Cortex of kidney (tissue), 1 donor: ENCODE measurements at places on chromosomes 1 and 21.

DNA sequence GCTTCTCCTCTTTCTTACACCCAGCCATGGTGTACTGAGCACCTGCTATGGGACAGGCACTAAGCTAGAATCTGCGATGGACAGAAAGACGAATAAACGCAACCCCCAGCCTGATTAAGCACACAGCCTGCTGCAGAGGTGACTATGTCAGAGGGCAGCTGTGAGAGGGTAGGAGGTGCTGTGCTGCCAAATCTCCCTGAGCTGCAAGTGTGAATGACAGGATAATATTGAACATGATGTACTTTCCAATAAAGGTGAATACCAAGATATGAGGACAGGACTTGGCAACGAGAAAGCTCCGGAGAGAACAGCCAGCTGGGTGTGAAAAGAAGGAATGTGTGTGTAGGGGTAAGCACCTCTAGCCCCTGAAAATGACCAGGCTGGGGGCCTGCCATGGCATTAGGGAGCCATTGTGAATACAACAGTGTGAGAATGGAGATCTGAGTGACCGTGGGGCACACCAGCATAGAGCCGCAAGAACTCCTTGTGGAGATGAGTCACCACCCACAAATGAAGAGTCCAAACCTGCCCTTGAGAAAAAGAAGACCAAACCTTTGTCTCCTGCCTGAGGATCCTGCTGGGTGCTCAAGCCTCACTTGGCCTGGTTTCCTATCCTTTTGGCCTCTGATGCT, 83.0 kb upstream of the ATF3 start:
- DNase-seq: no peak

- no peak for DNase-seq
These were observed 187.8 kb downstream of the ZSCAN20 start for GRCh38 chr1:33660244-33660643.

- DNase-seq: no peak
These were observed 49.6 kb upstream of the LRP8 start for GRCh38 chr1:53377438-53377841.

- DNase-seq: no peak
These were observed 6.1 kb downstream of the SLC22A15 start for GRCh38 chr1:115982400-115982799.

DNA sequence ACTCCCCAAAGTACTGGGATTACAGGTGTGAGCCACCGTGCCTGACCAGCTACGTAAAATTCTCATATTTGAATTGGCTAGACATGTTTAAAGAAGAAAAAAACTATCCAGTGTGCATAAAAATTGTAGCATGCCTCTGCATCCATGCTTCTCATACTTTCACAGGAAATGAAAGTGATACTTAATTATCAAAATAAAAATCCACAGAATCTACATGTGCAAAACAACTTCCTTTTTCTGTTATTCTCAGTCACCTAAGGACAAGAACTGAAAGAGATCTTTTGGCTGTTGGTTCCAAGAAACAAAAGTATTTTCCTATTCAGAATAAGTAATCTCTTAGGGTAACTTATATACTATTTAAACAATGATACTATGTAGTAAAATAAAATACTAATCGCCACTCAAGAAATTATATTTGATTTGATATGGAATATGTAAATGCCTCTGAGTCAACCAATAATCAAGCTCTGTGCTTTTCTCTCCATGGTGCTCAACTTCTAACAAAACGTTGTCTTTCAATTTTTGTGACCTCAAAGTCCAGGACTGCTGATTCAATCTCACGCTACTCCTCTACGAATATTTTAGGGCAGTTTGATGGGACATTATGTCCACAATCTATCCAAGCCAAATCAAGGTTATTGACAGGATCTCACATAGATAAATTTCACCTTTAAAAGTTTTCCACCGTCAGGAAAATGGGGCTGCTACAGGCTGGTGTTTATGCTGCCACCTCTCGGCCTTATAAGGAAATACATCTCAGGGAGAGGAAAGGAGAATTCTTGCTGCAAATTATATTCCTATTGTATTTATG, 102.7 kb downstream of the ZNF281 start:
- DNase-seq: no peak

- DNase-seq: peak; percentile 56
These were observed at the start of gene SIPA1L2 for GRCh38 chr1:232630047-232630893. Gene SIPA1L2 (minus strand): TSS chr1:232630133. CDS start chr1:232515339, 114,794 bp downstream.

DNA sequence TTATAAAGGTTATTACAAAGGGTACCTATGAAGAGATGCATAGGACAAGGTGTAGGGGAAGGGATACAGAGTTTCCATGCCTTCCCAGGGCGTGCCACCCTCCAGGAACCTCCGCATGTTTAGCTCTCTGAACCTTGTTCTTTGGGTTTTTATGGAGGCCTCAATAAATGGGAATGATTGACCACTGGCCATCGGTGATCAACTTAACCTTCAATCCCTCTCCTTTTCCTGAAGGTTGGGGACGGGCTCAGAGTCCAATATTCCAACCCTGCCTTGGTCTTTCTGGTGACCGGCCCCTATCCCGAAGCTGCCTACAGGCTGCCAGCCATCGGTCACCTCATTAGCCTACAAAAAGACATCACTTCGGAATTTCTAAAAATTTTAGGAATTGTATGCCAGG, 11.7 kb downstream of the CD244 start:
- no peak for DNase-seq
